ENCODE measurements at places on chromosomes 1 and 21.

DNA sequence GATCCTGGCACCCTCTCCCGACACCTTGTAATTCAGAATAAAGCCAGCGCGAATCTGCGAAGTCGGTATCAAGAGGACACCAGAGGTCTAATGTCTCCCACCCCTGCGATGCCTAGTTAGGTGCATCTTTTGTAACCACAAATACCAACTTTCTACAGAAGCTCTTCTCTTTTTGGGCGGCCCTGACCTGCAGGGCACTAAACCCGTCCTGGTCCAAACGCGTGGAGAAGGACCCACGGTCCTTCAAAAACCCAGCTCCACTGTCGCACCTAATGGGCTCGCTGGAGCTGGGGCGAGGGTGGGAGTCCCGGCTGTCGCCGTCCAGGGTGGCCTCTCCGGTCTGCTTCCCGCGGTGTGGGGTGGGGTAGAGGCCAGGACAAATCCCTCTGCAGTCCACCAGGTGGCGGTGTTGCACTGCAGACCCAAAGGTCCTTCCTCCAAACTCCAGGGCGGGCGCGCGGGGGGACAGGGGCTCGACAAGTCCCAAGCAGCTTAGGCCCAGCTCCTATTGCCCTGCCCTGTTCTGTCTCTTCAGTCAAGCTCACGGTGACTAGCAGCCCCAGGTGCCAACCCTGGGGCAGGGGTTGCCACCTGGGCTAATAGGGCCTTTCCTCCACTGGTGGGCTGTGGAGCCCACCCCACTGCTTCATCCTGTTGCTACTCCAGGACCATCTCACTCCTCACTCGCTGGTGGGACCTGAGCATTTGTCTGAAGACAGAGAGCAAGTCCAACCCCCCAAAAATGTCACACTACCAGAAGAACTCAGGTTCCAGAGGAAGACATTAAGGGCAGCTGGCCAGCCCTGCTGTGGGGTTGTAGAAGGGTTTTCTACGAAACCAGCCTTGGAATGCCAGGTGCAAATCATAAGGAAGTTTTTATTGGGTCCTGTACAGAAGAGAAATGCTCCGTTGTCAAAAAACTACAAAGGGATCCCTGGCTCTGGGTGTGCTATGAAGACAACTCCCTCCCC lies 2.8 kb downstream of the HES3 start:
- DNase-seq, result peak; percentile 69

- no peak for DNase-seq
Observed at GRCh38 chr1:245938046-245938435, 569.0 kb downstream of the SMYD3 start.

DNA sequence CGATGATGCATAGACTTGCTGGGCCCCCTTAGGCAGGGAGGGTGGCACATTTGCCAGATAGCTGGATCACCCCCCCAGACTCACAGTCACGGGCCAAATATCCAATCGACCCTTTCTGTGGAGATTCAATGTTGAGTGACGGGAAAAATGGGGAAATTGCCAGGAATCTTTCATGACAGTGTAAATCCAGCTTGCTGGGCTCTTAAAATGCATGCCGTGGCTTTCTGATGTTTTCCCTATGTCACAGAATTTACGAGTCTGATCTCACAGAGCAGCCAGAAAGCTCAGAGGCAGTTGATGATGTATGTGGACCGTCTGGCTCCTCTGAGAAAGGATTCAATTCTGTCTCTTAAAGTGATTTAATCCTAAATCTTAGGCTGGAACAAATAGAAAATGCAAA lies 150.1 kb upstream of the ZNF644 start:
- DNase-seq, result no peak

DNA sequence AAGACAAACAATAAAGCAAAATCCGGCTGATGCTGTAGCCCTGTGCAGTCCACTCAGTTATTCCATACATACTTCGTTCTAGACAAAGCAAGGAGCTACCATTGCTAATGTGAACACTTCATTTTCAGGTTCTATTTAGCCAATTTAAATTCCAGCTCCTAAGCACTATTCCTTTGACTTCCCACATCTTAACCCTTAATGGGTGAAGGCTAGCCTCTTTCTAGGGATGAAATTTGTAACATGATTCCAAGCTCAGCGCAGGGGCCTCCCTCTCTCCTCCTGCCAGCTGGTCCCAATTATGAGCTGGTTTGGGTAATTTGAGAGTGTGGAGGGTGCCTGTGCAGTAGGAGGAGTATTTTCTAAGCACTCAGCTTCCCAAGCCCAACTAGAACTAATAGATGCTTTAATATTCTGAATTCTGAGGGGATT lies 53.9 kb upstream of the PTGFRN start:
- DNase-seq, result peak; percentile 86

- no peak for DNase-seq
Observed at GRCh38 chr1:93427656-93428055, 20.3 kb upstream of the FNBP1L start.

DNA sequence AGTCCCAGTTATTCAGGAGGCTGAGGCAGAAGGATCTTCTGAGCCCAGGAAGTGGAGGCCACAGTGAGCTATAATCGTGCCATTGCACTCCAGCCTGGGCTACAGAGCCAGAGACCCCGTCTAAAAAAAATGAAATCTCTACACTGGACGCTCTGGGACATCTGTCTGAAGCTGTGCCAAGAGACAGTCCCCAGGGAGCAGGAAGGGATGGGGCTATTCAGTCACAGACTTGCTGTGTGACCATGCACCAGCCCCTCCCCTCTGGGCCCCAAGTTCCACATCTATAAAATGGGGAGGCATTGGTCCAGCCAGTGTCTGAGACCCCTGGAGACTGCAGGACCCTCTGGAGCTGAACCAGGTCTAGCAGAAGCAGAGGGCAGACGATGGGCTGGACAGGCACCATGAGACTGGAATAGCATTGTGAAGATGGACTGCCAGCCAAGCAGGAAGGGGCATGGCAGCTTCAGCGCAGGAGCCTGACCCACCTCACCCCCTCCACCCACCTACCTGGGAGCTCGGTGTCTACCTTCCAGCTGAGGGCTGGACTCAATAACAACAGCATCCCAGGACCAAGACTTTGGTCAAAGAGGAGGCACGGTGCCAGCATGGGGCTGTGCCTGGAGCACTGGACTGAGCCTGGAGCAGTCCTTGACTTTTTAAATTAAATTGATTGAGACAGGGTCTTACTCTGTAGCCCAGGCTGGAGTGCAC lies 1.4 kb downstream of the TMEM54 start:
- no peak for DNase-seq

DNA sequence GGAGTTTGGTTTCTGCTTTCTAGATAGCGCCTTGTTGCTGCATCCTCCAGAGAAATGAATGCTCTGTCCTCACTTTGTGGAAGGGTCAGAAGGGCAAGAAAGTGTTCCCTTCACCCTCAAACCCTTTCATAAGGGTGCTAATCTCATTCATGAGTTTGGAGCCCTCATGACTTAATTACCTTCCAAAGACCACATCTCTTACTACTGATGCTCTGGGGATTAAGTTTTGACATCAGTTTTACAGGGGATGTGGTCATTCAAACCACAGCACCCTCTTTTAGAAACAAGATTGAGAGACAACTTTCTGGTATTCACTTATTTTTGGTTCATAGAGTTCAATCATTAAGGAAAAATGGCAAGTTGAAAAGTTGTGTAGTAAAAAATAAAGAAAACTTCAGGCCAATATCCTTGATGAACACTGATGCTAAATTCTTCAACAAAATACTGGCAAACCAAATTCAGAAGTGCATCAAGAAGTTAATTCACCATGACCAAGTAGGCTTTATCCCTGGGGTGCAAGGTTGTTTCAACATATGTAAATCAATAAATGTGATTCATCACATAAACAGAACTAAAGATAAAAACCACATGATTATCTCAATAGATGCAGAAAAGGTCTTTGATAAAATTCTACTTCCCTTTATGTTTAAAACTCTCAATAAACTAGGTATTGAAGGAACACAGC lies 442.1 kb downstream of the PTBP2 start:
- DNase-seq, result no peak

GRCh38 chr1:9444532-9444931 lies 94.7 kb upstream of the SLC25A33 start:
- no peak for DNase-seq

GRCh38 chr1:78143673-78144072 lies 97.9 kb downstream of the GIPC2 start:
- no peak for DNase-seq

GRCh38 chr1:28885472-28885877 lies 28.9 kb upstream of the EPB41 start:
- DNase-seq, result no peak

- DNase-seq, result no peak
Observed at GRCh38 chr1:68314151-68314780, 81.9 kb upstream of the WLS start.

GRCh38 chr1:76300556-76300955 lies 226.0 kb downstream of the ST6GALNAC3 start:
- no peak for DNase-seq

GRCh38 chr1:187122566-187122965 lies 293.8 kb downstream of the PLA2G4A start:
- no peak for DNase-seq

DNA sequence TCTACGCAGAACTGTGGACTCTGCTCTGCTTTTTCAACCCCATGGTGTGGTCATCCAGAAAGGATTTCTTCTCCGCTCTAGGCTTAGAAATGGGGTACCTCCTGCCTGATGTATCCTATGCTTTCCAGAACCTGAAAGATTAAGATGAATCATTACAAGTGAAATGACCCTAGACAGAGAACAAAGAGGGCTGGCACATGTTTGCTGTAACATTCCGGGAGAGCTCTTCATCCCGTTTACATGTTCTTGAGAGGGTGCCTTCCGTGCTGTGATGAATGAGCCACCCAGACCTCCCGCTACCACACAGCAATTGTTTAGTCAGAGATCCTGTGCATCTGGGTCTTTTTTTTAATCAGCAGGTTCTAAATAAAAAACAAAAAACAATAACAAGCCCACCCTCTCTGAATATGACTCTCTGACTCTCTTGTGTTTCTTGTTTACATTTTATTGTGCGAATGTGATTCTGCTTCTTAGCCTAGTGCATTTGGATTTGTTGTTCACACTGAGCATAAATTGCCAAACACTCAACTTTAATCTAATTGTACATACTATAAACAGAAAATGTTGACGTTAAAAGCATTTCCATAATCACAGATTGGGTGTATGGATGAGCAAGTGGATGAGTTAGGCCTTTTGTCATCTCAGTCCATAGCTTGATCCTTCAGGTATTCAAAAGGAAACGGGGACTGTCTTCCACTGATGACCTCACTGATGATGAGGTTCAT lies 87.1 kb downstream of the GPR88 start:
- peak; percentile 50 for DNase-seq

DNA sequence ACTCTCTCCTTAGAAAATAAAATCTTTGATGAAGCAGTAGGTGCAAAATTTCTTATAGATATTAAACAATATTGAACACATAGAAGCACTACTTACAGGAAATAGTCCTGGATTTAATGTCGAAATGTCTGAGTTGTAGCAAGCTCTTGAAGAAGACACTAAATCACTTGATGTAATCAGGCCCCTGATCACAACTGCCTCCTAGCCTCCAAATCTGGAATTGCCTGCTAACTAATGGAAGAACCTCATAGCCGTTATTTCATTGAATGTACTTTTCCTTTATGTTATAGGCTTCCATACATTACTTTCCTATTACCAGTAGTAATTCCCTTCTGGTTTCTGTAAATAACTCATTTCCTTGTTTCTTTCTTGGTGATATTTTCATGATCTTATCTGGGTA lies 675.7 kb upstream of the CHRM3 start:
- DNase-seq, result no peak

GRCh38 chr21:14076143-14076806 lies 134.5 kb downstream of the LIPI start:
- no peak for DNase-seq

DNA sequence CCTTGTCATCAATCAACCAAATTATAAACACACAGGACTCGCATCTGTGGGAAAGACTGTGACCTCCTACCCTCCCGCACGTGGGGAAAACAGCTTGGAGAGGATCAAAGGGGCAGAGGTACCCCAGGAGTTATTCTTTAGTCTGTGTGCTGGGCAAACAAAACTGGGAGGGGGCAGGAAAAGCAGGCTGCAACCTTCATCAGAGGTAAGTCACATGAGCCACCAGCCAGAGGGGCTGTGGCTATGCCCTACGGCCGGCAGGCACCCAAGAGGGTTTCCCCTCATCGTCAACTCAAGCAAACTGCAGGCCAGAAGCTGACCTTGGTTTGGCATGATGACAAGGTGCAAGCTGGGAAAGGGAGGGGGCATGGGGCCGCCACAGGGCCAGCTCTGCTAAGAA lies 12.5 kb downstream of the SMIM12 start:
- DNase-seq, result no peak

DNA sequence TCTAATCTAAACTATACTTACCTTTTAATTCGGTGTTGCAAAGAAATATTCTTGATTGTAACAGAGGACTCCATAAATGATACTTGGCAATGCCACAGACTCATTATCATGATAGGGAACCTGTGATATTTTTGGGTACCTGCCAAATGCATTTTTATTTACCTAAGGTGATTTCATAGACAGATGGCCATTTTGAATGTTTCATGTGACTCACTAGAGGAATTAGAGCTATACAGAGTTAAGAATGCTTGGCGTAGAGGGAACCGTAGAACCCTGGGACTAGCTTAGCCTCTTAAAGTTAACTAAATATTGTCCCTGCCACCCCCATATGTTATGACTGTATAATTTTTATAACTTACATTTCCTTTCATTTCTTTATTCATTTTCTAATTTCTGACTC lies 136.1 kb downstream of the DISP1 start:
- DNase-seq, result no peak

DNA sequence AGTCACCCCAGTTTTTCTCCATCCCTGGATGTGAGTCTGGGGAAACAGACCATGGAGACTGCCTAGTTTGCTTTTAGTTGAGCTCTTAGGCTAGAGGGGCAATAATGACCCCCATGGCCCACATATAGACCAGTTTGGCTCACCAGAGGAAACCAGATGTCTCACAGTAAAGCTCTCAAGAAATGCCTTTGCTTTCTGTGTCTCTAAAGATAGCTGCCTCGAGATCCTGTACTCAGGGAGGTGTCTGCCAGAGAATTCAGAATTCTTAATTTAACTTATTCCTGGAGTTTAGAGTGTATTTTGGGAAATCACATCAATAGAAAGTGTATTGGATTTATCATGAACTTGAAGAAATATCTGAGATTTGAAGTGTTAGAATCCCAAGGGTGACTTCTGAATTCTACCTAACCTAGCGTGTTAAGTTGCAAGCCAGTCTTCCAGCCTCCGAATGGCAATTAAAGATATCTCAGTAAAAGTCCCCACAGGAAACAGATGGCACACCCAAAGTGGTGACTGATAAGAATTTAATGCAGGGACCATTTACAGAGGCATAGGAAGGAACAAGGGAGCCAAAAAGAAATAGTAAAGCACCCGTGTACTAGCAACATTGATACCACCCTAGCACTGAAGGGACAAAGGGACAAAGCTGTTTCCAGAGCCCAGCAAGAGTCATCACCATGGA lies 37.1 kb downstream of the STYXL2 start:
- no peak for DNase-seq

DNA sequence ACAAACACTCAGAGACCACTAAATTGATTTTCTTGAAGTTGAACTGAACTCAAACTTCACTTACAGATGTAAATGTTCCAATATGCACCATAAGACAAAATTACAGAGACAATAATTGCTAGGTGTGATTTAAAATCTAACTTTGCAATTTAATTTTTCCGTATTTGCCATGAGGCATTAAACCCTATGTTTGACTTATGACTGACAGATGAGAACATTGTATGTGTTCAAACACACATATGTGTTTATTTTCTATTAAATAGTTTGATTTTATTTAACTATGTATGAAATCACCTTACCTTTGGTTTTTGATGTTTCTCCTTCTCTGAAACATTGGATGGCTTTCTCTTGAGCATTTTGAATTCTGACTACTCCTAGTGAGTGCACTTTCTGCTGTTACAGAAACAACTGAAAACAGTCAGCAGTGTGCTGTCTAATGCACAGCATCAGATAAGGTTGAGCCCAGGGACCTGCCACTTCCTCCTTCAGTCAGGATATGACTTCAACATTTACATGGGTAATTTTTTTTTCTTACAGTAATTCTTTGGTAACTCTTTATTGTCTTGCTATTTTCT lies at the start of gene SAMSN1:
TSS of gene SAMSN1 (minus strand) at position 410 of the 575 bp plus-strand sequence. CDS start at position 356, 54 bp downstream.
- no peak for DNase-seq

Data from astrocyte of the spinal cord (primary cell).